Urothelium cell line (cell line): ENCODE measurements at places on chromosomes 16 and 17.

- DNase-seq: no peak
Measured at GRCh38 chr17:2704031-2704889, 7.3 kb downstream of the CLUH start.

- DNase-seq: no peak
Measured at GRCh38 chr17:62572488-62572887, 55.0 kb upstream of the MRC2 start.

DNA sequence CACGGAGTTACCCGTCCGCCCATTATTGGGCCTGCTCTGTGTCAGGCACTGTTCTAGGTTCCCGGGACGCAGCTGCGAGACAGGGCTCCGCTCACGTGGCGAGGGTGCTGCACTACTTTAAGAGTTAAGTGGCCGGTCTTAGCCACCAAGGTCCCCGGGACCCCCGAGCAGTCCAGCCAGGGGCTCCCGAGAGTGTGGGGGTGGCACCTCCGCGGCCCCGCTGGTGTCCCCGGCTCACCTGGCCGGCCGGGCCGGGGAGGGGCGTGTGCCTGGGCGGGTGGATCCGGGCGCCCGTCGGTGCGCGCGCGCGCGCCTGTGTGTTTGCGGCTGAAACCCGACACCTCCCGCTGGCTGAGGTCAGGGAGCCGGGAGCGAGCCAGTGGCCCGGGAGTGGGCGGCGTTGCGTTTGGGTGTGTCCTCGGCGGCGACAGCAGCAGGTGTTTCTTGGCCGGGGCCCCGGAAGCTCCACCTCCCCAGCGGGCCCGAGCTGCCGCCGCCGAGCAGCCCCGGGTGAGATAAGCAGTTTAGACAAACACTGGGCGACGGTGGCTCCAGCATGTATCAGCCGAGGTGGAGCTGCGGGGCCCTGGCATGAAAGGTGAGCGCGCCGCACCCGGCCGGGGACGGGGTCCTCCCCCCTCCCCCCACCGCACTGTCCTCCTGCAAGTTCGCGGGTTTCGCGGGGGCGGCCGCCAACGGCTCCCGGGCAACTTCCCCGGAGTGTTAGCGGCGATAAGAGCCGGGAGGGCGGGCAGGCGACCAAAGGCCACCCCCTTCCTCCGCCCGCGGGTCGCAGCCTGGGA lies at the start of gene GSE1:
TSS of gene GSE1 (plus strand) at position 522 of the 803 bp plus-strand sequence. CDS start at position 592, 70 bp downstream.
- DNase-seq: peak; percentile 96

GRCh38 chr16:47574091-47575054 lies 113.2 kb downstream of the PHKB start:
- DNase-seq: peak; percentile 22

DNA sequence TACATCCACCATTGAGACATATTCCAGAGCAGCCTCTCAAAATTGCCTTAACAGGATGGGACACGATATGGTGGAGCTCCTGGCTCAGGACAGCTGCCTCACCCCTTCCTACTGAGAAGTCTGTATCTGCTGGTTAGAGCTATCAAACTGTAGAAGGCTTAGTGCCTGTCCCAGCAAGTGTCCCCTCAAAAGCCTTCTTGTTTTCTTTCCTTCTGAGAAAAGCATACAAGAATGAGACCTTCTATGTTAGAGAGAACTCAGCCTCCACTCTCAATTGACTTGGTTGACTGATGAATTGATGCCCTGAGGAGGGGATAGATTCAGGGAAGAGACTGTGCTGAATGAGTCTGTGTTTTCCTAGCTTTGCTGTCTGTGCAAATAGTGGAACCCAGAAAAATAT lies 2020.9 kb downstream of the TP53TG3F start:
- no peak for DNase-seq

DNA sequence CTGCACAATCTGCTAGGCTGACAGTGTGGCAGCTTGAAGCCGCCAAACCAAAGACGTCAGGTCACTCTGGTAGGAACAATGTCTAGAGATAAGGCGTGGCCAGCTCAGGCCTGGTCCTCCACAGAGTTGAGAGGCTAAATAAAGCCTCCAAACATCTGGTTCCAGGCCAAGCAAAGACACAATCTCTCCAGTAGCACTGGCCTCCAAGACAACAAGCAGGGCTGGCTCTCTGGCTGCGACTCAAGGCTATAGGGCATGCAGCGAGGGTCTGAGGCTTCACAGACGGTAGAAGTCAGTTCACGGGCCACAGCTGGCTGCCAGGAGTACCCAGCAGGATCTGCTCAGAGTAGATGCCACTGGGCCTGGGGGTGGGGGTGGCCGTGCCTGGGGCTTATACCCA lies 75.6 kb downstream of the ABR start:
- DNase-seq: no peak
